Activated CD4-positive, alpha-beta T cell treated with anti-CD3 and anti-CD28 coated beads for 4 hours (primary cell): ENCODE measurements at places on chromosomes 2 and 18.

GRCh38 chr2:148947299-148947698, 72.3 kb downstream of the KIF5C start:
- DNase-seq = no peak

- DNase-seq = no peak
Measured at GRCh38 chr2:179373816-179374215, 109.2 kb upstream of the SESTD1 start.

DNA sequence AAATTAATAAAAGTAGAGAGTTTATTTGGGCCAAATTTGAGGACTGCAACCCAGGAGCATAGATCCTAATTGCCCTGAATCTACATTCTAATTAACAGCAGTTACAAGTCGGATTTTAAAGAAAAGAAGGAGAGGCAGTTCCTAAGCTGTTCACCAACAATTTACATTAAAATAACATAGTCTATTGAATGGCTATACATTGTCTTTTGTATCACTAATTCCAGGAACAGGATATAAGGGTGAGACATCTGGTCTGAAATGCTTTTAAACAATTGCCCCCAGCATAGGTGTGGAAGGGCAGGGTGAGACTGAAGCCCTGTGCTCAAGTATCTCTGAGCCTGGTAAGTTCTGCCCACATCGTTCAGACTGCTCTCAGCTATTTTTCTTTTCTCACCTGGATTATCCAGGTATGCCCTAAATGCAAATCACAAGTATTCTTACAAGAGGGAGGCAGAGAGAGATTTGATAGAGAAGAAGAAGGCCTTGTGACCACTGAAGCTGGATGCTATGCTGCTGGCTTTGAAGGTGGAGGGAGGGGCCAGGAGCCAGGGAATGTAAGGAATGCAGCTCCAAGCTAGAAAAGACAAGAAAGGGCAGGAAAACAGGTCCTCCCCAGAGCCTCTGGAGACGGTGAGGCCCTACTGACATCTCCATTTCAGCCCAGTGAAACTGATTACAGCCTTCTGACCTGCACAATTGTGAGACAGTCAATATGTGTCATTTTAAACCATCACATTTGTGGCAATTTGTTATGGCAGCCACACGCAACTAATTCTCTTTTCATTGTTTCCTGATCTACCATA, 189.4 kb upstream of the ARL4C start:
- DNase-seq = no peak

- no peak for DNase-seq
Measured at GRCh38 chr2:18600255-18600613, 10.9 kb upstream of the NT5C1B start.

GRCh38 chr2:228282376-228282775, 100.9 kb upstream of the SPHKAP start:
- DNase-seq = no peak

- DNase-seq = no peak
Measured at GRCh38 chr2:39948016-39948719, 169.1 kb upstream of the THUMPD2 start.

DNA sequence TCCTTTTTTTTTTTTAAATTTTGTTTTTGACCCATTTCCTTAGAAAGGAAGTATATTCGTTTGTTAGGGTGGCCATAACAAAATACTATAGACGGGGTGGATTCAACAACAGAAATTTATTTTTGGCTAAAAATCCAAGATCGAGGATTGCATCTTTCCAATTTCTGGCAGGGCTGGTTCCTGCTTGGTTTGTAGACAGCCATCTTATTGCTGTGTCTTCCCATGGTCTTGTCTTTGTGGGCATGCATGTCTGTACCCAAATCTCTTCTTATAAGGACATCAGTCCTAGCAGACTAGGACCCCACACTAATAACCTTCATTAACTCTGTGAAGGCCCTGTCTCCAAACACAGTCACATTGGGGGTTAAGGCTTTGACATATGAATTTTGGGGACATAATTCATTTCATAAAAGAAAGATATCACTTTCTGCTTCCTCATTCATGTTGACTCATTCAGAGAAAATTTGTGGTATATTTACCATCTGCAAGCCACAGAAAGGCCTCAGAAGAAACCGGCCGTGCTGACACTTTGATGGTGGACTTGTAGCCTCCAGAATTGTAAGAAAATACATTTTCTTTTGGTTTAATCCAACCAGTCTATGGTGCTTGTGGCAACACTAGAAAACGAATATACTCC, 262.1 kb downstream of the LPIN1 start:
- no peak for DNase-seq
